Hematopoietic multipotent progenitor cell (in vitro differentiated cells): ENCODE measurements at places on chromosomes 1 and 21. TPM values are rescaled to one million over a fixed set of nuclear protein-coding genes. Genes with fewer than 3 reads are reported as not detected.

The EPHA8 gene
- total RNA-seq = not detected

The BLACAT1 gene
- total RNA-seq = not detected

The KRTAP13-2 gene
- total RNA-seq = not detected

The OR10J1 gene
- total RNA-seq = under 0.01 TPM

The KIF21B gene
- 10.8 TPM for total RNA-seq

The NBPF4 gene
- 0.27 TPM for total RNA-seq

The RUNX3 gene
- total RNA-seq = 22.9 TPM

The TRIM46 gene
- 32.6 TPM for total RNA-seq

The ERICH3 gene
- total RNA-seq = under 0.01 TPM

The OXCT2 gene
- total RNA-seq = 1.6 TPM

The TAS1R1 gene
- total RNA-seq = not detected

The CYP4B1 gene
- total RNA-seq = not detected

The AUNIP gene
- 1.3 TPM for total RNA-seq

The RXRG gene
- not detected for total RNA-seq

The CRYAA gene
- total RNA-seq = not detected

The FPGT gene
- 6.7 TPM for total RNA-seq

The TRPM2 gene
- 3.5 TPM for total RNA-seq

The JMJD4 gene
- total RNA-seq = 53.3 TPM

The LEPROT gene
- 59.5 TPM for total RNA-seq

The FOXD3 gene
- not detected for total RNA-seq

The TNFSF4 gene
- 19.4 TPM for total RNA-seq

The CTSE gene
- under 0.01 TPM for total RNA-seq

The PLXNA2 gene
- total RNA-seq = 0.27 TPM
